Activated naive CD8-positive, alpha-beta T cell treated with anti-CD3 and anti-CD28 coated beads for 36 hours (primary cell): ENCODE measurements at places on chromosomes 12 and 14.

GRCh38 chr14:104895207-104895785, 29.4 kb upstream of the PLD4 start:
- DNase-seq, result no peak

DNA sequence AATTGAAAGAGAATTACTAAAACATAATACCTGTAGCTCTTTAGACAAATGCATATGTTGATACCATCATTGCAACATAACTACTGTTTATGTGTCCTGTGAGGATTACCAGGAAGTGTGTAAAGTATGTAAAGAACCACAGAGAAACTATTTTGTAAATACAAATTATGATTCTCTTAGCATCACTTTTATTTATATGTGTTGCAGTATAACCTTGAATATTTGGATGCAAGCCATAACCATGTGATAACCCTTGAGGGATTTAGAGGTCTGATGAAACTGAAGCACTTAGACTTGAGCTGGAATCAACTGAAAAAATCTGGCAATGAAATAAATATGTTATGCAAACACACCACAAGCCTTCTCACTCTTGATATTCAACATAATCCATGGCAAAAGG, 77.5 kb downstream of the LRRC9 start:
- DNase-seq, result no peak

- no peak for DNase-seq
Measured at GRCh38 chr14:31449971-31450610, 7.2 kb downstream of the DTD2 start.

GRCh38 chr12:123032736-123033391, 52.4 kb downstream of the ARL6IP4 start:
- no peak for DNase-seq

DNA sequence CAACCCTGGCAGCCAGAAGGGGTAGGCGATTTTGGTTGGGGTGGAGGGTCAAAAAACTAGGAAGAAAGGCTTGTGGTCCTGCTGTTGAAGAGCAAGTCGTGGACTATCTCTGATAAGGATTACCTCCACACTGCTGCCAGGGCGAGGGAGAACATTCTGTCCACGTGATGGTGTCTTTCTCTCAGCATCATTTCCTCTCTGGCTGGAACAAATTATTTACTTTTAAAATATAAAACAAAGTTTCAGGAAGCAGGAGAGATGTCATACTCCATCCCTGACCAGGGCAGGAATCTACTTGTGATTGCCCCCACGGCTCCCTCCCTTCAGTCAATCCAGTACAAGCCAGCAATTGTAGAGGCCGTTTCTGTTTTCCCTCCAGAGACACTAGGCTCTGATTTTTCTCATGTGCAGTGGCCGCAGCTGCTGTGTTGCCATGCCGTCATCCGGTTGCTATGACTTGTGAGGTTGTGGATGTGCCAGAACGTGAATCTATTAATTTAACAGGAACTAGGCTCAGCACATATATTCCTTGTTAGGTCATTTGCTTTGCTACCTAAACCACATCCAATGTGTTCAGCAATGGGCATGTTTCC, 61.5 kb upstream of the PTGR2 start:
- DNase-seq, result no peak

DNA sequence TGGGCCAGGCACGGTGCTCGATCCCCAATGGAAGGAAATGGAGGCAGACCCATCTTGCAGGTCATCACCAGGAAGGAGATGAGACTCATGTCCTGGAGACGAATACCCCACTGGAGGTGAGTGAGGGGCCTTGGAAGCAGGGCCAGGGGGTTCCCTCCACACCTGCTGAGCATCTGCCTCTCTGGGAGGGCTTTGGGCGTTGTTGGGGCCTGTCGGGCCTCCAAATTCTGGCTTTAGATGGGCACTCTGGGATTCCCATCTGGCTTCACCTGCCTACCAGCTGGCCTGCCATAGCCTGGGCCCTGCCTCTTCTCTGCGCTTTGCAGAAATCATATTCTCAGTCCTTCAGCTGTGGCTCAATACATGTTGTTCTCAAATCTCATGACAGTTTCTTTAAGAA, 13.9 kb downstream of the RTL1 start:
- no peak for DNase-seq
